ENCODE measurements at places on chromosomes 12 and 14.

DNA sequence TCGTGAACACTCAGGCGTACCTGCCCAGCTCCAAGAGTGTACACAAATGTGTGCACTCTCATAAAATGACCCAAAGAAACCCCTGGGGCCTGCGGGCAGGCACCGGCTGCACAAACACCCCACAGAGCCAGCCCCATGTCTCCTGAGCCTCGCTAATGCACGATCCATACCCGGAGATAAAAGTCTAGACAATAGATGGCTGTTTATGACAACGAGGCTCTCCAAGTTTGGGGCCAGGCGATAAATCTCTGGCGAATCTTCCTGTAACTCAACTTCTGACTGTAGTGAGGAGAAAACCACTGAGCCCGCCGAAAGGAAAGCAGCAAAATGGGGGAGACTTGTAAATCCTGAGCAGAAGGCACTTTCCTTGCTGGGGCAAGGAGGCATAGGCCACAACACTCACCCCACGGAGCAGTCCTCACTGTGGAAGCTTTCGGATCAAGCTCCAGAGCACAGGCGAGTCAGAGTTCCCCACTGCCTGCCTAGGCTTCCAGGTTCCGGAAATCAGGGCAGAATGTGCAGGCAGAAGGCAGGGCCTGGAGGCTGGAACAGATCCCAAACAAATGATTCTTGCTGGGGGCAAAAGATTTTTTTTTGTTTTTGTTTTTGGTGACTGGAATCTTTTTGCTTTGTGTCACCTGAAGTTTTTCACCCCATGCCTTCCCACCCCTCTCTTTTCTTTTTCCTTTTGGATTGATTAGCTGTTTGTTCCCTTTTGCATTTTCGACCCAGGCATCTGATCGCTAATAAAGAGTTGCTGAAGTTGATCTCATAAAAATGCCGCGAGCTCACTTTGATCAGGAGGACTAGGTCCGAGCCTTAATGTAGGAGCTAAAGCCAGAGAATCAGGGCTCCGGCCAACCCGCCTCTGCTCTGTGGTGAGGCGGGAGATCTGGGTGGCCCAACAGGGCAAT lies 4.5 kb upstream of the HOXC11 start:
- no peak for DNase-seq

DNA sequence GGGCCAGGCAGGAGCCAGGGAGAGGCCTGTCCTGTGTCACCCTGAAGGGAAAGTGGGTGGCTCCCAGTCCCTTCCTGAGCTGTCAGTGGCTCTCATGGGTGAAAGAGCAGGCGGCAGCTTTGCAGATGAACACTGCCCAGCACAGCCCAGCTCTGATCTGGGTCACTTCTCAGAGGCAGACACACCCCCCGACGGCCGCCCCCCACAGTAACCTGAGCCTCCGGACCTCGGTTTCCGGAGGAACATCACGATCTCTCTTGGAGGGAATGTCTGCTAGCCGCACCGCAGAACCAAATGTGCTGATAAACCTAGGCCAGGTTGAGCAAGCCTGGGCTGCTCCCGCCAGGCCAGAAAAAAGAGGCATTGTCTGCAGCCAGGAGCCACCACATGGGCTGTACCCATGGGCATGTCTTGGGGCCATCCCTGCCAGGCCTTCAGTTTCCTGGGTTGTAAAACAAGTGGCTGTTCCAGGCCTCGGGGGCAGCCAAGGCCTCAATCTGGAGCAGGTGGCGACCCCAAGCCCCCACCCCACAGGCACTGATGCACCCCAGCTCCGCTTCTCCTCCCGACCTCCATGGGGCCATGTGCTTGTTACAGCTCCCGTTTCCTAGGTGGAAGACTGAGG lies 57.6 kb downstream of the NCOR2 start:
- no peak for DNase-seq

DNA sequence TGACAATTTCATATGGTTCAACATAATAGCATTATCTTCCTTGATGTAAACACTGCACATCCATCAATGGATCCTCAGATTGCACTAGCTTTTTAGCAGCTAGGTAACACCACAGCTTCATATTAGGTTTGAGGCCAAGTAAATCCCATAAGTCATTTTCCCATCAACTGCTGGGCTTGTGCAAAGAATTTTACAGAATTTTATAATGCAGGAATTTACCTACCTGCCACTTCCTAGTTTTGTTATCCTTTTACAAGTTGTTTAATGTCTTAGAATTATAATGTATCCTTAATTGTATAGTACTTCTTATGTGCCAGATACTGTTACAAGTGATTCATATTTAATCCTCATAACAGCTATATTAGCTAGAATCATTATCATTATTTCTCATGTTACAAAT lies 36.4 kb downstream of the CPNE8 start:
- DNase-seq, result no peak

DNA sequence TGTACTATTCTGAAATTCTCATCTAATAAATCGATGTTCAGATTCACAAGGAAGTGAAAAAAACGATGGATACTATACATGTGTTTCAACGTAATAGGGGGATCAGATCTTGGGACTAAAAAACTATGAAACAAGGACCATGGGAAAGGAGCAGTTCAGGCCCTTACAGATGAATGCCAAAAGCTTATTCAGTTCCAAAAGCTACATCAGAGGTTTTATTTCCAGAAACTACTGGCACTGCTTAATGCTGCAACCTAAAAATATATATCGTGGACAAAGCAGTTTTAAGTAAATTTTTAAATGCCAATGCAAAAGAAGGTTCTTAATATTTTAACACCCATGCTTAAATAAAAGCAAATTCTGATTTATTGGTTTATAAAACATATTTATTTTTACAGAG lies 38.5 kb downstream of the LRIG3 start:
- no peak for DNase-seq

DNA sequence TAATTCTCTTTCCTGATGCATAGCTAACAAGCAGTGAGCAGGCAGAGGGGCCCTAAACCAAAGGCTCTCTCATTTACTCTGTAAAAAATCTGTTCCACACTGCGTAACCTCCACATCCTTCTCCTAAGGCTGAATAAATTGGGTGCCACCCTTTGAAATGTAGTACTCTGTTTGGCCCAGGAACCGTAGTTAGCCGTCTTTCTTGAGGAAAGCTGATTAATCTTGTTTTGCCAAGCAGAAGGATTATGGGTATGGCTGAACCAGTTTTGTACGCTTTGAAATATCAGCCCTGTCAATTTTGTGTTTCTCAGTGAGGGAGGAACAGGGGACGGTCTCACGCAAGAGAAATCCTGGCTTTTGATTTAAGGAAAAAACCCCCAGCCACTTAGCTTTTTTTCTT lies 19.7 kb downstream of the EML1 start:
- no peak for DNase-seq

DNA sequence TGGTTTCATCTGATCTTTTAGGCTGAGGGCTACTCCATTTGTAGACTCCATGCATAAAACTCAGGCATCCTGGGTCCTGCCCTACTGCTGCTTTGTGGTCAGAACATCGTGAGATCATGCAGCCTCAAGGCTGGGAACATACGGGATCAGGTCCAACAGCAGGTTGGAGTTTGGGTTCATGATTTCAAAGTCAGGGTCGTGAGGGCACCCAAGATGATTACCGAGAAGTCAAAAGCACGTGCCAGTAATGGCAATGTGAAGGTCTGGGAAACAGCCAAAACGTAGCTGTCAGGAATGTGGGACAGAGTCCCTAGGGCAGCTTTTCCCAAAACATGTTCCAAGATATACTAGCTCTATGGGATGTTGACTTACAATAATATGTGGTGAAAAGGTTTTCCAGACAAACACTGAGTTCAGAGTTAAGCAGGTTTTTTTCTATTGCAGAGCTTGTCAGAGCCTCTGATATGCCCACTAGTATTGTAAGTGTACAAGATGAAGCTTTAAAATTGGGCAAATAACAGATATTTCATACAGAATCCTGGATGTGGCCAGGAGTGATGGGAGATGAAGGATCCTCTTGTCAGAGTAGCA lies 130.3 kb upstream of the DNM1L start:
- no peak for DNase-seq

- peak; percentile 77 for DNase-seq
Observed at GRCh38 chr12:118714051-118714460, 267.3 kb upstream of the SRRM4 start.

DNA sequence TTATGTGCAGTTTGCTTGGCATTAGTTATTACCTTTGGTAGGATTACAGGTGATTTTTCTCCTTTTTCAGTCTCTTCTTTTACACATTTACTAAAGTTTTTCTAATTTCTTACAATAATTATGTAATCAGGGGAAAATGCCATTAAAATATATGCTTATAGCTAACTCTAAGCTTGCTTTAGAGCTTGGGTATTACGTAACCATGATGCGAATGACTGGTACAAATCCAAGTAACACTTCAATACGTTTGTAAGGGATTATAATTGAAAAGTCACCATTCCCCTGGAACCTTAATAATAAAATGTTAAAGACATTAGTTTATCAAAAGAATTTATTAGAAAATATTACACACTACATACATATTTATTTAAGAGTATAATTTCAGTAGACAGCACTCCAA lies 71.6 kb downstream of the SCAF11 start:
- no peak for DNase-seq

DNA sequence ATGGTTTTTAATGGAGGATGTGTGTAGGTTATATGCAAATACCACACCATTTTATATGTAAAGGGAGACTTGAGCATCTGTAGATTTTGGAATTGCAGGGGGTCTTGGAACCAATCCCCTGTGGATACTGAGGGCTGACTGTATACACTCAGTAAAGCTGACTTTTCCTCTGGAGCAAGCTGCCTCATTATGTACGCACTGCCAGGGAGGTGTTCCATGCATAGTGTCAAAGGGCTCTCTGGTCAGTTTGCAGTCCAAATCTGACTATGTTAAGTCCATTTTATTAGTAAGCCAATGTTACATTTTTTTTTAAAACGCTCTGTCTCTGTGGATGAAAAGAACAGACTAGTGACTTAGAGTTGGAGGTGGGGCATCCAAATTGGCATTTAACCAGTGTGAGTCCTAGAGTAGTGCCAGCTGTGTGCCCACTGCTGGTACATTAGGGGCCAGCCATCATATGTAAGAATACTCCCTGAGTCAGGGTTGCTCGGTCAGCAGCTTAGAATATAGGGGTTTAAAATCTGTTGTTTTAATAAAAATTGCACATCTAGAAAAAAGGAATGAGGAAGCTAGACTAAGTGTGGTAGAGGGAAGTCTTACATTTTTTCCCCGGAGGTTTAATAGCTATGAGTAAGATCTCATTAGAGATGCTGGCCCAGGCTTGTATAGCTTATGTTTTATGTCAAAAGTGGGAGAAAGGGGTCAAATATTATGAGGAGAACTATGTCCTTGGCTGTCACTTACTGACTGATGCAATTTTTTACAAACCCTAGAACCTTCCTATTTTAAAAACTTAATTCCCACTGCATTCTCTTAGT lies 87.0 kb downstream of the TESC start:
- peak; percentile 26 for DNase-seq

DNA sequence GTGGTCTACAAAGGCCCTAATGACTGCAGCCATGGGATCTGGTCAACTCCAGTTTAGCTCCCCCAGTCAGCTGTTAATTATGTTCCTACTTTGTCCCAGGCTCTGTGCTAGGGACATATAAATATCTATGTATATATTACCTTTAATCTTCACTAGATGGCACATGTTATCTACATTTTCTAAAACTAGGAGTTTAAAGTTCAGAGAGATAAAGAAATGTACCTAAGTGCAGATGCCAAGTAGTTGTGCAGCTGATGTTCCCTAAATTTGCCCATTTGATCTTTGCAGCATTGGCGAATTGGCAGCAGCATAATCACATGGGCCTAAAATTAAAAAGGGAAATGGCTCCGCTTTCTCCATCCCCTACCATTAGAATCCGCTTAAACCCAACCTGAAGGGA lies 541.1 kb downstream of the MED13L start:
- no peak for DNase-seq

GRCh38 chr14:54146601-54147000 lies 190.0 kb upstream of the BMP4 start:
- no peak for DNase-seq

GRCh38 chr14:63483315-63483714 lies 59.9 kb downstream of the PPP2R5E start:
- DNase-seq, result peak; percentile 14

DNA sequence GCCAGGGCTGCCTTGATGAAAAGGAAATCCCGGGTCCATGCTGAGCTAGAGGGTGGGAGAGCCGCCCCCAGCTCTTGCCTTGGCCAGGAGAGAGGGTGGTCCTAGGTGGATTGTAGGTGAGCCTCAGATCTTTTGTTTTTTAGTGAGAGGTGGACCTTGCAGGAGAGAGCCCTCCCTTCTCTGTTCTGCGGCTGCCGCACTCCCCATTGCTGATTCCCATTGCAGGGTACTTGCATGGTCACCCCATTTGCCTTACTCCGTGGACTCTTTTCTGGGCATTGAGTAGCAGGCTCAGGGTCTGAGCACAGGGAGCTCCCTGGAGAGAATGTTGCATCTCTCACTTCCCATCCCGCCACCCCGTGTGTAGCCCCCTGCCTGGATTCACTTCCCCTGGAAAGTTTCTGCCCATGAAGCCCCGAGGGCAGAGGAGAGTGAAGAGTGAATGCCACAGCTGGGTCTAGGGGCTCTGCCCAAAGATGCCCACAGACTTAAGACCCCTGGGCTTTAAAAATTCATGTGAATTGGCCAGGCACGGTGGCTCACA lies 10.2 kb downstream of the VASH1 start:
- DNase-seq, result peak; percentile 36

GRCh38 chr14:99734406-99735051 lies 50.4 kb downstream of the CYP46A1 start:
- DNase-seq, result no peak

- DNase-seq, result no peak
Observed at GRCh38 chr12:122001466-122002209, 20.0 kb upstream of the BCL7A start.

GRCh38 chr12:22729431-22729956 lies 104.5 kb downstream of the ETNK1 start:
- DNase-seq, result no peak

- peak; percentile 80 for DNase-seq
Observed at GRCh38 chr12:92502417-92503028, 200.3 kb upstream of the PLEKHG7 start.

DNA sequence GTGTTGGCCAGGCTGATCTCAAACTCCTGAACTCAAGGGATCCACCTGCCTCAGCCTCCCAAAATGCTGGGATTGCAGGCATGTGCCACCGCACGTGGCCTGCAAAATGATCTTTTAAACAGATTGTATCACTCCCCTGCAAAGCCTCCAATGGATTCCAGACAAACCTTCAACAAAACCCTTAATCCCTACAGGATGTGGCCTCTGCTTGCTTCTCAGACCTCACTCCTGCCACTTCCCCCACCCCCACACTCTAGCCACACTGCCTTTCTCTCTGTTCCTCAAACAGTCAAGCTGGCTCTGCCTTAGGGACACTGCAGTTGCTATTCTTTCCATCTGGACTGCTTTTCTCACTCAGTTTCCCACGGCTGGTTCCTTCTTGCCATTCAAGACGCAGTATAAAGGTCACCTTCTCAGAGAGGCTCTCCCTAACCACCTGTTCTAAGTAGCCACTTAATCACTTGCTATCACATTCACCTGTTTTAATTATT lies 47.3 kb upstream of the TMED10 start:
- peak; percentile 98 for DNase-seq

GRCh38 chr14:21385188-21385904 lies 1.5 kb upstream of the SUPT16H start:
- DNase-seq, result peak; percentile 84

GRCh38 chr12:130111965-130112496 lies 50.2 kb upstream of the FZD10 start:
- DNase-seq, result no peak

- DNase-seq, result no peak
Observed at GRCh38 chr14:26323869-26324268, 274.0 kb downstream of the NOVA1 start.

GRCh38 chr12:121516437-121517011 lies 64.3 kb downstream of the KDM2B start:
- DNase-seq, result no peak

Data from MV-4-11 (cell line).